ENCODE measurements at places on chromosomes 12 and 14.

DNA sequence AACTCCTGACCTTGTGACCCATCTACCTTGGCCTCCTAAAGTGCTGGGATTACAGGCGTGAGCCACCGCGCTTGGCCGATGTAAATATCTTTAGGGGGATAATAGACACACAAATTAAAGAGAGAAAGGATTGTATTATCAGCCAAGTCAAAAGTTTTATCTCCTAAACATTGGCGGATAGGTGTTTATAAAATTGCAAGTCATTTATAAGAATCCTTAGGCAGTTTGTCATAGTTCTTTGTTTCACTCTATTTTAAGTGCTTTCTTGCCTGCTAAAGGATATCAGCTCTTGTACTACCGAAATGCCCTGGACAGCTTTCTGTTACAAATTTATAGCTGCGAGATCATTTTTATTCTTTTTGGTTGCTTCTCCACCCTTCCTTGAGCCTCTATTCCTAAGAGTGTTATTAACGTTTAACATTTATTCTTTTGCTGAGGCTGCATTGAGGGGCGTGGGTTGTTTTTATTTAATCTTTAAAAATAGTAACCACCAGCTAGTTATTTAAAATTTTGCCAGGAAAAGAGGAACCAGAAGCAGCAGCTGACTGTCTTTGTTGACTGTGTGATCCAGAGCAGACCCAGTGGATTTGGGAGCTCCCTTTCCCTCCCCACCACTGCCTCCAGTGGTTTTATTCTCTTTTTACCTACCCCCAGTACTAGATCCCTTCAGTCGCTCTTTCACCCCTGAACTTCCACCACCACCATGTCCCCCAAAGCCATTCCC, 106.4 kb downstream of the DIP2B start:
- DNase-seq: no peak

DNA sequence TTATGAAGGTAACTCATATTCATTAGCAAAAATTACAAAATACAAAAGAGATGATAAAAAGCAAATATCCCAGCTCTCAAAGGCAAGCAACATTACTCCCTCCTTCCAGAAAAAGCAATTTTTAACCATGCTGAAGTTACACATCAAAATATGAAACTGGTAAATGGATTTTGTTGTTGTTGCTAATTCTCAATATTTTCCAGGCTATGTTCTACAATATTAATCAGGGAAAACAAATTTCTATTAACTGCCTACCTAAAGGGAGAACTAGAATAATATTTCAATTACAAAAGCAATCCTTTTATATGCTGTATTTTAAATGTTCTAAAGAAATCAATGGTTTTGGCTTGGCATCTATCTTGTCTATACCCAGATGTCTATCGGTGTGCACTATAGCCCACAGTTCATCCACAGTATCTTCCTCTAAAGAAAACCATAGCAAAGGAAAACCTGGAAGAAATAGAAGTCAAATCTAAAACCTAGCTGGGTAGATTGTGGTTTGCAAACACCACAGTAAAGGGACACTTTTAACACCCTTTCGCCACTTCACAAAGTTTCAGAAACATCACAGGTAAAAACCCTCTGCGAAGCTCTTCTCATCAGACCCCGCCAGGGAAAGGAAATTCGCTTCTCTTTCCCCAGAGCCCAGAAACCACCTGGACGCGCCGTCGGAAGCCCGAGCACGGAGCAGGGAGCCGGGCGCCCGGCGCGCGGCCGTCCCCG, 32.0 kb downstream of the TC2N start:
- no peak for DNase-seq

DNA sequence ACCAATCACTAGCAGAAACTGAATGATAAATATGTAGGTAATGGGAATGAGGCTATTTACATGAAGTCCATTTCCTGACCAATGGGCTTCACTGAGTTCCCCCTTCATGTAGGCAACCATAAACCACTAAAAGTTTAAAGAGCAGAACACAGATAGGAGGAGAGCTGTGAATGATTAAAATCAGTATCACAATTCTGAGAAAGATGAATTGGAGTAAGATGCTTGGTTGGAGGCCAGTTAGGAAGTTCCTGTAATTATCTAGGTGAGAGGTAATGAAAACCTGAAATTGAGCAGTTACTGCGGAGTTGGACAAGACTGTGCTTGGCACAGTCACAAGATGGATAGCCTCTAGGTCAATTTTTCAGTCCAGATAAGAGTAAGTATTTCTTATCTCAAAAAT, 56.6 kb downstream of the GALNT4 start:
- DNase-seq: no peak

- no peak for DNase-seq
Observed at GRCh38 chr12:58881816-58882215, 38.5 kb downstream of the LRIG3 start.

DNA sequence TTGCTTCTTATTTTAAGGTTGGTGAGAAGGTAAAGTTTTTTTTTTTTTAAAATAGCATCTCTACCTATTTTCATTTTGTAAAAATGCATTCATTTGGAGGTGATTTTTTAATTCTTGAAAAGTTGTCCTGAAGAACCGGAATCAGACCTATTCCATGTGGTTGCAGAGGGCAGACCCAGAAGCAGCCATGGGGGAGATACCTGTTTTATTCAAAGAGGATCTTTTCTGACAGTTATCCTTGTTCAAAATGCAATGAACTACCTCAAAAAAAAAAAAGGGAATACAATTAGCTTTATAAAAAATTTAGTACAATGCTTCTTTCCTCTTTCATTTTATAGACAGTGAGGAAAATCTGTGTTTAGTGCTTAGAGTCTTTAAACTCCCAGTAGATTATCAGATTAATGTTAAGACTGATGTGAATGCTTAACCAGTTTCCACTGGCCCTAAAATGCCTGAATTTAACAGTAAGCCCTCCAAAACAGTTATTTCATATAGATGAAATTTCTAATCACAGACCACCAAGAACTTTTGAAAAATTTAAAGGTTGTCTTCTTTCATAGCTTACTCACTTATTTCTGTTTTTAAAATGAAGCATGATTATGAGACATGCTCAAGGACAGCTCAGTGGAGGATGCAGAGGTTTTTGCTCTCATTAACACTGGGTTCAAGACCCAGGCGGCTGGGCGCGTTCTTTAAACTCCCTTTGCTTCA, 8.6 kb upstream of the NEMF start:
- no peak for DNase-seq

Data from stimulated activated naive CD4-positive, alpha-beta T cell (primary cell).